ENCODE measurements at places on chromosomes 7 and 10.
A peak's percentile ranks its signal among the peaks of the same experiment; 100 is the strongest.

DNA sequence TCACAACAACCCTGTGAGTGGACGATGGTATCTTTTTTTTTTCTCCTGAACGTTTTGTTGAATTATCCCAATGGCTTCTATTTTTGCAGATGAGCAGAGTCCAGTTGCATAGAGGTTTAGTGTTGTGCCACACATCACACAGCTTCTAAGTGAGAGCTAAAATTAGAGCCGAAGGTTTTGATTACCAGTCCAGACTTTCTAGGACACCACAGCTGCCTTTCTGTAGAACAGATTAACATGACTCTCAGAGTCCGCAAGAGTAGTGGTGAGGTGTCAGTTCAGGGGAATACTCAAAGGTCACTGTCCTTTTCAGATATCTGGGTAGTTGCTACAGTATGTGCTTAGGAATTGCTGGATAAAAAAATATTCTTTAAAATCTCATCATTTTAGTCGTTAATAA, 13.8 kb downstream of the SGPL1 start:
- DNase-seq, result no peak

GRCh38 chr7:133180717-133181116, 72.2 kb upstream of the EXOC4 start:
- DNase-seq, result no peak

DNA sequence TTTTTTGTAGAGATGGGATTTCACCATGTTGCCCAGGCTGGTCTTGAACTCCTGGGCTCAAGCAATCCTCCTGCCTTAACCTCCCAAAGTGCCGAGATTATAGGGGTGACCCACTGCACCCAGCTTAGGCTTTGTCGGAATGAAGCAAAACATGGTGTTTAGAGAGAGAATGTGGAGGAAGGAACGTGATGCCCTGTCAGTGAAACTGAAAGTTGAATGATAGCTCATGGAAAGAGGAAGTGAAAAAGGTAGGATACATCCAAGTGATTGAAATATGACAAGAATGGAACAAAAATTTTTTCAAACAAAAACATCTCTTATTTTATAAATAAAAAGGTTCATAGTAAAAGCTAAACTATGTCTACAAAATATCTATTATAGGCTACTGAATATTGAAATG, 5.9 kb downstream of the AKAP9 start:
- no peak for DNase-seq

DNA sequence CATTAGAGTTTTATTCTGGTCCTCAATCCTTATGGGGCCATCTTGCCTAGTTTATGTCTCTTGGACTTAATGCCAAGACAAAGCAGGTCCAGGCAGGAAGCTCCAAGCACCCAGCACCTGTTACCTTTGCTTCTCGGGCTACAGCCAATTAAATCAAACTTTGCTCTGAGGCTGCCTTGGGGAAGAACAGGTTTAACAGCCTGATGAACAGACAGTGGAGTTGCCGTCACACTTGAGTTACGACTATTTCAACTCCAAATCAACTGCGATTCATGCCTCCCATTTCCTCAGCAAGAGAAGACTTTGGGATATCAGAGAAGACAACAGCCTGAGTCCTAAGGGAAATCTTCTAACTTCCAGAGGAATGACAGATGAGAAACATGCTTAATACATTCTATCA, 62.2 kb downstream of the XPNPEP1 start:
- no peak for DNase-seq

GRCh38 chr7:149799397-149800168, 26.2 kb upstream of the ZNF467 start:
- no peak for DNase-seq

DNA sequence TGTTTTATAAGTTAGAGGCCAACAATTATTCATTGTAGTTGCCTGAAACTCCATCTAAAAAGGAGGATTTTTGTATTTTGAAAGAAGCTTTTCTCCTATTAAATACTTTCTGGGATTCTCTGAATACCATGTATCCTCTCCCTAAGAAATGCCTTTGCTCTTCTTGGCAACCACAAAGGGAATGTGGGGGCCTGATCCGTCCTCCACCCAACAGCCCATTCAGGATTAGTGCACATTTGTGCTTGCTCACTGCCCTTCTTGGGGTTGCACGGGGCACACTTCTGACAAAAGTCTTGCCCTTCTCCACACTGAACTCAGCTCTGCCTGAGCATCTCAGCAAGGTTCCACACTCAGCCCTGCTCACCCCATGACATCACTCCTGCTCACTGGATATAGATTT, 194.2 kb downstream of the SLC25A13 start:
- no peak for DNase-seq

GRCh38 chr7:139557857-139558581, 34.5 kb downstream of the CLEC2L start:
- DNase-seq, result no peak

DNA sequence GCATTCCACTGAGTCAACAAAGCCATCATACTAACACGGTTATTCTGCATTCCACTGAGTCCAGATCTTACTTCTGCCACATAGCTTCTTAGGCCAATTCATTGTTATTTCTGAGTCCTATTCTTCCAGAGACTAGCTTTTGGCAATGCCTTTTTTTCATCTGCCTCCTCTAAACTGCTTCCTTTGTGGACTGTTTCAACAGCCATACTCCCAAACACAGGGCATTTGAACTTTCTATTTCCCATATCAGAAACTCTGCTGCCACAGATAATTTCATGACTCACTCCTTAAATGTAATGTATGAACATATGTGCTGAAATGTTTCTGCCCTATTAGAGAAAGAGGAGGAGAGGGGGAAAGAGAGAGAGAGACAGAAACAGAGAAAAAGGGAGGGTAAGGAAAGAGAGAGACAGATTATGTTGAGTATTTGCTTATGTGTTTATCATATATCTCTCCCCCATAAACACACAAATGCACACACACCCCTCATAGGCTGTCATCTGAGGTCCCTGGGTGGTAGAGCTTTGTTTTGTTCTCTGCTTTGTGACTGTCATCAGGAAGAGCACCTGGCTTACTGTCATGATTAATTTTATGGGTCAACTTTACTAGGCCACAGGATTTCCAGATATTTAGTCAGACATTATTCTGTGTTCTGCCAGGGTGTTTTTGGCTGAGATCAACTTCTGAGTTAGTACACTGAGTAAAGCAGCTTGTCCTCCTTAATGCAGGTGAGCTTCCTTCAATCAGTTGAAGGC, 308.0 kb upstream of the KCND2 start:
- DNase-seq, result no peak

- peak; percentile 50 for DNase-seq
Measured at GRCh38 chr7:41943094-41943577, 240.2 kb upstream of the INHBA start.

DNA sequence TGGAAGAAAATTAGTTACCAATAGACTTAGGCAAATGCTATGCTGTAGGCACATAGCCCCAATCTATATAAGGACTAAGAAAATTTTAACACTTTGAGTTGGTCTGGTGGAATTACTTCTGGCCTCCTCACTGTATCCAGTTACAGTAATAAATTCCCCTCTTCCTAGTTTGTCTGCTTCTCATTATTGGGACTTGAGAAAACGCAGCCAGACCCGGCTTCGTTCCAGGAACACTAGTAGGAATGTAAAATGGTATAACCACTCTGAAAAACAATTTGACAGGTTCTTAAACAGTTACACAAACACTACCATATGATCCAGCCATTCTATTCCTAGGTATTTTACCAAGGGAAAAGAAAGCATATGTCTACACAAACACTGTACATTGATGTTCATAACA, 150.2 kb downstream of the VPS50 start:
- DNase-seq, result no peak

DNA sequence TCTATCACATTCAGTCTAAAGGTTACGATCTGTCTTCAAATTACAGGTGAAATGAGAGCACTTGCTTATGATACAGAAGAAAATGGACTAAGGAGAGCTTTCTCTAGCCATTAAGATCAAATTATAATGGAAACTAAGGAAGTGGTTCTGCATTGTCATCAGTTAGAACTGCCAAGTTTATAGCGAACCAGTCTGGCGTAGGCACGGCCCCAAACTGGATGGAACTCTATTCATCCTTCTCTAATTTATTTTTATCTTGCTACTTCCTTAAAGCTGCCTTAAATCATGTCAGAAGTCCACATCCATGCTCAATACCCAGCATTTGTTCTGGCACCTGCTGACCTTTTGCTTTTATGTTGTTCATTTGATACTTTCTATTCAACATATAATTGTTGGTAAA, 63.7 kb upstream of the APBB1IP start:
- DNase-seq, result no peak

GRCh38 chr7:139116999-139117398, 7.5 kb upstream of the ZC3HAV1 start:
- no peak for DNase-seq

- DNase-seq, result no peak
Measured at GRCh38 chr10:4543938-4544533, 282.0 kb upstream of the AKR1E2 start.

DNA sequence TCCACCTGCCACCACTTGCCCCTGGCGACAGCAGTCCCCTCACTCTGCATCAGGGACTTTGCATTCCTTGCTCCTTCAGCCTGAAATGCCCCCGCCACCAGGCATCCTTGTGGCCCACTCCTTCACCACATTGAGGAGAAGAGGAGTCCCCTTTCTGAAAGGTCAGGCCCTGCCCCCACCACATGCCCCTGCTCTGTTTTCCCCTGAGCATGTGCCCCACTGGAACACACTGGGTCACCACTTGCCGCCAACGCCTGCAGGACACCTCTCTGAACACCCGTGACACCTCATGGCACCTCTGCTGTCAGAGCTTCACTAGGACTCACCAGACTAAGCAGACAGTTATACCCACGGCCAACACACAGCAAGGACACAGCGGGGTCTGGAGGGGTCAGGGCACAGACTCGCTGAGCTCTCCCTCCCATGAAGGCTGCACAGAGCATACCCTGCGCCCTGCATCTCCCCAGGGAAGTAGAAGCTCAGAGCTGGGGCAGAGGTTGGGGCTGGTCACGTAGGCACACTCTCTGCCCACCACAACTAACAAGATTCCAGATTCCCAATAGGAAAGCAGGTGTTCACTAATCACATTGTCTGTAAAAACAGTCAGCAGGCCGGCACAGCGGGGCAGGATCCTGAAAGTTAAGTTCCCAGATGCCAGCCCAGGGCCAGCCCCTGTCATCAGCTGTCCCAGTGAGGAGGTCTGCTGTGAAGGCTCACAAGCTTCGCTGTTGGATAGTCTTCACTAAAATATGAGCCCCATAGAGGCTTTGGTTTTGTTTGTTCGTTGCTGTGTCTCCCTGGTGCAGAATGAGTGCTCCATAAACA, 5.8 kb upstream of the AOC1 start:
- no peak for DNase-seq

DNA sequence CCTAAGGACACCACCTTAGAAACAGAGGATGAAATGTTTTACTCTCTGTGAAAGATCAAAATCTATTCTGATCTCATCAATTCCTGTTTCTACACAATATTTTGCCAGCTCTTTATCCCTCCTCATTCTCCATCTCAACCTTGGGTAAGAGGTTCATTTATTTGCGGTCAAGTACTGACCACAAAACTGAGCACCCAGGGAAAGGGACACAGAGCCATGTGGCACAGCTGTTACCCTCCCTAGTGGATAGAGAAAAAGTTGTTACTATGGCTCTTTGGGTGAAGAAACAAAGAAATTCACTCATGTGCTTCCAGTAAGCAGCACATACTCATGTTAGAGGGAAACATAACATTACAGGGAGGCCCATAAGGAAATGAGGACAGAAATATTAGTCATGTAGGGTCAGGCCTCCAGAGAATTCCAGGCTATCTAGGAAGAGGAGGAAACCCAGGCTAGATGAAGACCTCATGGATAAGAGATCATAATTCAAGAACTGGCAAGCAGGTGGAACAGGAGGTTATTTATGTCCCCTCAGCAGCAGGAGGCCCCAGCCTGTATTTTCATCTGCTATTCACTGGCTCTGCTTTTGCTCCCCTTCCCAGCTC, 114.5 kb downstream of the ATE1 start:
- peak; percentile 13 for DNase-seq

DNA sequence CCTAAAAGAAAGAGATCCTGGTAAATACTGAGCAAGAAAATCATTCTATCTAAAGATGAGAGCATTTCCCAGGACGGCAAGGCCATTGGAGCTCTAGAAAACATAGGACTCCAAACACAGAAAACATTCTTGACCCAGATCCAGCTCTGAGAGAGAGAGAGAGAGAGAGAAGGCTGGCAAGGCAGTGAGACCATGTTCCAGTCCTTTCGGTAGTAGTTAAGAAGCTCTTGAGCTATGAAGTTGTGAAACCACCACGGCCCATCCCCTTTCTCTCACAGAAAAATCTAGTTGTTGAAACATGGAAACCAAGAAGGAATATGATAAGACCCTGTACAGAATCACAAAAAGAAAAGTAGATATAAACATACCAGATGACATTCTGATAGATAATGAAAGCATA, 212.4 kb upstream of the NPSR1 start:
- no peak for DNase-seq

DNA sequence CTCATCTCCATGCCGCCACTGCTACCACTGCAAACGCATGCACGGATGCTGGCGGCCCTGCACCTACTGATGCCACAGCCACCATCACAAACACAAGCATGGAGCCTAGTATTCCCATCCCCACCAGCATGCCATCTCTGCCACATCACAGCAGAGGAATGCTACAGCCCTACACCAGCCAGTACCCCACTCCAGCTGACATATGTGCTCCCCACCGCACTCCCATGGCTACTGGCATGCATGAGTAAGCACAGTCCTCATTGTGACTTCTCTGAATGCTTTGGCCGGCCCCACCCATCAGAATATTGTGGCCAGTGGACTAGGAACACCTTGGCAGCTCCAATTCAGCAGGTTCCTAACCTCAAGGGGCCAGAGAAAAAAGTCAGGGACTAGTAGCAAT, 705.5 kb downstream of the POM121L12 start:
- no peak for DNase-seq

DNA sequence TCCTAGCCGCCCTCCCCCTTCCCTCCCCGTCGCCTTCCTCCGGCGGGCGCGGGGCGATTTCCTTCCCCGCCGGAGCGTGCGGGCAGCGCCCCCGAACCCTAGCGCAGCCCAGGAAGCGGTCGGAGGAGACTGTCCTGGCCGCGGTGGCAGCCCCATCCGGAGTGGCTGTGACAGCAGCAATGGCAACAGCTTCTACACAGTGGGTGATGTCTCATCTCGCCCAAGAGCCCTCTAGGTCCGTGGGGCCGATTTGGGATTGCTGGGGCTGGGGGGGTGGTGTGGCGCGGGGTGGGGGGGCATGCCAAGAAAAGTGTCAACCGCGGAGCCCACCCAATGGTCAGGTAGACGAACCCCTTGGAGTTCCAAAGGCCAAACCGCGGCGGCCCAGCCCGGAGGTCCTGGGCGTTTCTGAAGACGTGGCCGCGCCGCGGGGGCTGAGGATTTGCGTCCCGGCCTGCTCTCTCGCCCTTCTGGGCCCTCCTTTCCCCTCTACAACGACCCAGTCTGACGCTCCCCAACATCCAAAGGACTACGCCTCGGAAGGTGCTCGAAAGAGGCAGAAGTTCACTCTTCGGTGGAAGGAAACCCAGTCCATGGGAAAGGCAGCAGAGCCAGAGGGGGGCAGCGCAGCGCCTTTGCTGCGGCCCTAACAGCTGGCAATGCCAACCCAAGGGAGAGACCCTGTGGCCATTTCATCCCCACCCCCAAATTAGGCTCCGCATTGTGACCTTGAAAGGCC, 603 bp upstream of the TWIST1 start:
- no peak for DNase-seq
